ENCODE measurements at places on chromosomes 6 and 20. TPM values are rescaled to one million over a fixed set of nuclear protein-coding genes. Genes with fewer than 3 reads are reported as not detected.

- DNase-seq, result no peak
- H3K4me1 ChIP-seq, result no peaks in the 10 kb centered on the region
- no peak overlapping the region for H3K27ac ChIP-seq
- H3K27me3 ChIP-seq, result no peaks in the 10 kb centered on the region
- no peaks in the 10 kb centered on the region for H3K36me3 ChIP-seq
- no peak overlapping the region for H3K4me3 ChIP-seq
These were observed 15.7 kb downstream of the GSTA1 start for GRCh38 chr6:52787917-52788316.

DNA sequence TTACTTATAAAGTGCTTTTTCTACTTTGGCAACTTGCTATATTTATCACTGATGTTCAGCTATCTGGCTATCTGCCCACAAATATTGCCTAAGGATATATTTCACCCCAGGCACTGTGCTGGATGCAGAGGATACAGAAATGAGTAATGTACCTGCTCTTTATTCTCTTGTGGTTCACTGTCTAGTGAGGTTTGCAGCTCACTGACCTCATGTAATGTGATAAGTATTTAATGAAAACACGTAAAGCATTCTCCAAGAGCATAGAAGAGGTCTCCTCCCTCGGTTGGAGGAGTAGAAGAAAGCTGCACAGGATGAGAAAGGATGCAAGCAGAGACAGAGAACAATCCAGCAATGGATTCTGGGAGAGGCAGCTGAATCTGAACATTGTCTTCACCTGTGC is 610.7 kb downstream of the CBLN4 start:
- H3K27ac ChIP-seq, result no peak overlapping the region
- DNase-seq, result no peak
- no peaks in the 10 kb centered on the region for H3K4me1 ChIP-seq

Gene FOXS1
- 6.0 TPM for total RNA-seq

DNA sequence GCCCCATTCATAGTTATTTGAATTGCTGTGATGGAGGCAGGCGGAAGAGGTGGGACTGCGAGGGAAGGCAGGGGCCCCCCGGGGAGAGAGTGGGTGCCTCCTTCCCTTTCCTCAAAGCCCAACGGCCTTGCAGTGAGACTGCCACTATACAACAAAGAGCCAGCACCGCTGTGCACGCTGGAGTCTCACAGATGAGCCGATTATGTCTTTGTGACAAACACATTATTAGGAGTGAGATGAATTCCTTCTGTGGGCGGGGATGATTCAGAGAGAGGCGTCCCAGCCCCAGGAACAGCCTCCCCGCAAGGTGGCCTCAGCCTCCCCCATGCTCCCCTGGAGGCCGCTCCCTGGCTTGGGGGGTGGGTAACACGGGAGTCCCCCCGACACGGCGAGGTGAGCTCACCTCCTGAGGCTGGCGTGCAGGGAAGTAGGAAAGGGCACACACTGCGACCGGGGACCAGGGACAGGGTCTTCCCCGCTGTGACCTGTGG is 26.7 kb downstream of the NTSR1 start:
- H3K36me3 ChIP-seq, result no peaks in the 10 kb centered on the region
- peaks cover 35% of the 10 kb centered on the region for H3K27me3 ChIP-seq
- no peak for DNase-seq

DNA sequence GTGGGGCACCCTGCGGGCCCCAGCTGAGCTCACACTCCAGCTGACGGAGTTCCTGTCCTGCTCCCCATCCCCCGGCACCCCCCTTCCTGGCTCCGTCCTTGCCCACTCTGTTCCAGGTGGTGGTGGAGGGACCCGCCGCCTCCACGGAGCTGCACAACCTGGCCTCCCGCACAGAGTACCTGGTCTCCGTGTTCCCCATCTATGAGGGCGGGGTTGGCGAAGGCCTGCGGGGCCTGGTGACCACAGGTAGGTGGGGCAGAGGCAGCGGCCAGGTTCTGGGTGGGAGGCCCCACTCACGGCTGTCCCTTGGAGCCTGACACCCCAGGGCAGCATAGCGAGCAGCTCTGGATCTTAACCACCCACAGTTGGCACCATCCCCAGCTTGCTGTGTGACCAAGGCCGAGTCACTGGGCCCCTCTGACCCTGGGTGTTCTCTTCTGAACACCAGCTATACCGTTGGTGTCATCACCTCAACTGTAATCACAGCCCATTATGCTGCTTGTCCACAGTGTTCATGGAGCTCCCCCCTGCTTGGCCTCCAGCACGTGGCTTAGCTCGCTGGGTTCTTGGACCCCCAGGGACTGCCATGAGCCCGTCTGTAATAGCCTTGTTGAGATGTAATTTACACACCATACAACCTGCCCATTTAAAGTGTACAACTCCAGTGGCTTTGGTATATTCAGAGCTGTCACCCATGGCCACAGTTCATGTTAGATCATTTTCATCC is 17.4 kb downstream of the COL20A1 start:
- H3K36me3 ChIP-seq, result no peaks in the 10 kb centered on the region
- H3K27me3 ChIP-seq, result peaks cover 5% of the 10 kb centered on the region
- peaks cover 36% of the 10 kb centered on the region for H3K4me1 ChIP-seq
- no peak overlapping the region for H3K27ac ChIP-seq

Gene STK4
- total RNA-seq, result 11.2 TPM

Gene NAPB
- 7.5 TPM for total RNA-seq

Gene CAGE1
- 0.04 TPM for total RNA-seq

Gene GCNT2
- 1.9 TPM for total RNA-seq

DNA sequence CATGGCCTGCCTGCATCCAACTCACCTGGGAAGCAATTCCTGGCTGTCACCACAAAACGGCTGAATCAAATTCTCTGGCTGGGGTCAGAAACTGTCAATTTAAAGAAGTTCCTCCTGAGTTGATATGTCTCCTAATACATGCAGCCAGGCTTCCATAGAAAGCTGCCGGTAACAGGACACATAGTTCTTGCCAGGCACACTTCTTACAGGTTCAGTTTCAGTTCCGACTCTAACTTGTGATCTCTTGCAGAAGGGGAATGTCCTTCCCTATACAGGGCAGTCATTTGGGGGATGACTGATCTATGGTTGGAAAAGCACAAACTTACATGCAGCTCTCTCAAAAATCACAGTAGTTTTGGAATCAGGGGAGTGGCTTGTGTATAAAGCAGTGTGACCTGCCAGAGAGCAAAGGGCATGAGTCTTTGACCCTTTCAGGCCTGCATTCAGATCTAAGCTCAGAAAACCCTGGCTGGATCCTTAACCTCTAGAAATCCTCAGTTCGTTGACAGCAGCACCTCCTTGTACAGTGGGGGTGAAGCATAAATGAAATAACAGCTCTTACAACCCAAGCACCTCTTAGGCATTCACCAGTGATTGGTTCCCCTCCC is 195.6 kb downstream of the SCP2D1 start:
- H3K36me3 ChIP-seq, result no peaks in the 10 kb centered on the region
- DNase-seq, result no peak
- H3K27me3 ChIP-seq, result no peaks in the 10 kb centered on the region
- no peak overlapping the region for H3K27ac ChIP-seq
- H3K4me1 ChIP-seq, result peaks cover 12% of the 10 kb centered on the region

Gene CLPSL1
- not detected for total RNA-seq

DNA sequence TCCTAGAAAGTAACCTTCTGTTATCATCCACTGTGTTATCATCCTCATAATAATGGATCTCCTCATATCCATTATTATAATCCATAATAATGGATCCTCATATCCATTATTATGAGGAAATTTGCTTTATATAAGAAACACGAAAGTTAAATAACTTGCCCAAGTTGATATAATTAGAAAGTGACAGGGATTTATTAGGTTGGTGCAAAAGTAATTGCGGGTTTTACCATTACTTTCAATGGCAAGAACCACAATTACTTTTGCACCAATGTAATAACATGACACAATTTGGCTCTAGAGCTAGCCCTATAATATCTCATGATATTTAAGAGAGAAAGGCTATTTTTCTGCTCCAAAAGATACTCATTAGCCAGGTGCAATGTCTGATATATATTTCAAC is 275.7 kb upstream of the STXBP5 start:
- no peaks in the 10 kb centered on the region for H3K27me3 ChIP-seq
- H3K4me1 ChIP-seq, result no peaks in the 10 kb centered on the region
- DNase-seq, result no peak
- H3K4me3 ChIP-seq, result no peak overlapping the region

- no peak overlapping the region for H3K4me3 ChIP-seq
- no peaks in the 10 kb centered on the region for H3K4me1 ChIP-seq
- DNase-seq, result no peak
- H3K27me3 ChIP-seq, result no peaks in the 10 kb centered on the region
- no peak overlapping the region for H3K27ac ChIP-seq
These were observed 195.7 kb downstream of the COL19A1 start for GRCh38 chr6:70062010-70062409.

GRCh38 chr20:33025318-33025876 is 6.1 kb upstream of the BPIFB6 start:
- no peak for DNase-seq
- H3K4me1 ChIP-seq, result no peaks in the 10 kb centered on the region
- H3K36me3 ChIP-seq, result no peaks in the 10 kb centered on the region

GRCh38 chr6:25173246-25173645 is 105.9 kb upstream of the CARMIL1 start:
- no peak overlapping the region for H3K27ac ChIP-seq
- no peak for DNase-seq
- peaks cover 2% of the 10 kb centered on the region for H3K4me1 ChIP-seq

- no peak overlapping the region for H3K4me3 ChIP-seq
- no peak overlapping the region for H3K27ac ChIP-seq
- no peak for DNase-seq
- no peaks in the 10 kb centered on the region for H3K36me3 ChIP-seq
- H3K4me1 ChIP-seq, result no peaks in the 10 kb centered on the region
These were observed 164.4 kb upstream of the KCNG1 start for GRCh38 chr20:51187261-51187660.
